Activated naive CD8-positive, alpha-beta T cell treated with anti-CD3 and anti-CD28 coated beads, Interleukin-2, amount 10 ng/mL, durations not matched to agents 7 days and 5 days (primary cell): ENCODE measurements at places on chromosomes 4 and X.

- no peak for DNase-seq
- no peak overlapping the region for H3K27ac ChIP-seq
- H3K36me3 ChIP-seq = no peaks in the 10 kb centered on the region
- no peaks in the 10 kb centered on the region for H3K27me3 ChIP-seq
- no peaks in the 10 kb centered on the region for H3K4me1 ChIP-seq
Observed at GRCh38 chr4:19580095-19580494, 671.6 kb upstream of the SLIT2 start.

- no peak for DNase-seq
- H3K36me3 ChIP-seq = peaks cover 35% of the 10 kb centered on the region
- no peak overlapping the region for H3K4me3 ChIP-seq
- no peak overlapping the region for H3K27ac ChIP-seq
- H3K4me1 ChIP-seq = peaks cover 8% of the 10 kb centered on the region
Observed at GRCh38 chrX:13620207-13620606, 32.7 kb upstream of the TCEANC start.

- peaks cover 3% of the 10 kb centered on the region for H3K4me1 ChIP-seq
- no peaks in the 10 kb centered on the region for H3K36me3 ChIP-seq
- no peak overlapping the region for H3K27ac ChIP-seq
- no peak for DNase-seq
- no peak overlapping the region for H3K4me3 ChIP-seq
Observed at GRCh38 chr4:139214039-139214534, 37.1 kb upstream of the ELF2 start.

GRCh38 chr4:88937081-88937480 is 119.9 kb downstream of the FAM13A start:
- H3K4me3 ChIP-seq = no peak overlapping the region
- peaks cover 5% of the 10 kb centered on the region for H3K27me3 ChIP-seq
- H3K4me1 ChIP-seq = peaks cover 18% of the 10 kb centered on the region
- no peak overlapping the region for H3K27ac ChIP-seq
- DNase-seq = no peak

DNA sequence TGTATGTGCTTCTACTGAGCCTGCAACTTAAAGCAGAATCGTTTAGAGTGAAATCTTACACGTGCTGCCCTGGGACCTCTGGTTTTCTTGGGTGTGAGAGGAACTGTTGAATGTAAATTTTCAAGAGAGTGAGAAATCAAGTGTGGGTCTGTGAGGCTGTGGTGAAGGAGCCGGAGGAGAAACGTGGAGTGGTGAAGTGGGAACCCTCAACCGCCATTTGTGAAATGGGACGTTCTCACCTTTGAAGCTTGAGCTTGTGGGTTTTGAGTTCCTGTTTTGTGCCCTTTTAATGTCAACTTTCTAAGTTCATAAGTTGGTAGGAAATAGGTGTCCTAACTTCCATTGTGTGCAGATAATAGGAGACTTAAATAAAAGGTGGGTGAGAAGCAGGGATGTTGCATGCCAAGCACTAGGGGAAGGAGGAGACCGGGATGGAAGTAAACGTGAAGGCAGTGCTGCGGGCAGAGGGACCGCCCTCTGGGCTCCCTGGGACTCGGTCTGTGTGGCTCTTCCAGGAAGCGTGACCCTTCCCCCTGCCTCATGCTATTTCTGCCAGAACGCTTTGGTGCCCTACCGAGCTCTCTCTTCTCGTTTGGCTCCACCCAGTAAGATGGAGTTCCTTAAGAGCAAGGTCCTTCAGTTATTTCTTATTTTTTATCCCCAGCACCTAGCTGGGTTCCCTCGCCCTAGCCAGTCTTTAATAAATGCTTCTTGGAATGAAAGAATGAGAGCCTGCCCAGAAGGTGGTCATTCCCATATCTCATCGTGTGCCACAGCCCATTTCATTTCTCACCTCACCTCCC is 56.0 kb downstream of the TMEM131L start:
- peaks cover 83% of the 10 kb centered on the region for H3K4me1 ChIP-seq
- no peaks in the 10 kb centered on the region for H3K27me3 ChIP-seq
- DNase-seq = peak; percentile 78
- H3K4me3 ChIP-seq = peak overlapping the region; percentile 72

GRCh38 chr4:118904418-118904817 is 15.8 kb downstream of the SYNPO2 start:
- no peaks in the 10 kb centered on the region for H3K36me3 ChIP-seq
- DNase-seq = no peak
- peaks cover 17% of the 10 kb centered on the region for H3K27me3 ChIP-seq
- H3K4me1 ChIP-seq = no peaks in the 10 kb centered on the region
- H3K27ac ChIP-seq = no peak overlapping the region

- no peaks in the 10 kb centered on the region for H3K27me3 ChIP-seq
- H3K4me3 ChIP-seq = no peak overlapping the region
- H3K4me1 ChIP-seq = peaks cover 4% of the 10 kb centered on the region
- H3K27ac ChIP-seq = no peak overlapping the region
- no peaks in the 10 kb centered on the region for H3K36me3 ChIP-seq
- no peak for DNase-seq
Observed at GRCh38 chrX:108090491-108091263, 665 bp downstream of the PSMD10 start.

DNA sequence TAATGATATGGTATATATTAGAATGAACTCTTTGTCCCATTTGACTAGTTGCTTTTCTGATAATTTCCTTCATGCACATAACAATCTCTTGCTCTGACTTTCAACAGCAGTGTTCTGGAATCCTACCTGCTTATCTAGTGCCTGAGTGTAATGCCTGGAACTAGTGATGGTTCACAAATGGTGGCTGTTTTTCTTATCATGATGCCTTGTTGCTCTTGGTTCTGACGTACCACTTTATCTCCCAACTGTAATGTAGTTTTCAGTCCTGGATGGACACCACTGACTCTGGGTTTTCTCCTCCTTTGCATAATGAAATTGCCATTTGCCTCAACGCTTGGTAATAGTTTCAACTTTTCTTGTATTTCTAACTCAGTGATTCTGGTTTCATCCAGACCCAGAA is 25.5 kb upstream of the LUZP4 start:
- H3K4me3 ChIP-seq = no peak overlapping the region
- no peak for DNase-seq
- H3K27me3 ChIP-seq = no peaks in the 10 kb centered on the region
- no peaks in the 10 kb centered on the region for H3K4me1 ChIP-seq

DNA sequence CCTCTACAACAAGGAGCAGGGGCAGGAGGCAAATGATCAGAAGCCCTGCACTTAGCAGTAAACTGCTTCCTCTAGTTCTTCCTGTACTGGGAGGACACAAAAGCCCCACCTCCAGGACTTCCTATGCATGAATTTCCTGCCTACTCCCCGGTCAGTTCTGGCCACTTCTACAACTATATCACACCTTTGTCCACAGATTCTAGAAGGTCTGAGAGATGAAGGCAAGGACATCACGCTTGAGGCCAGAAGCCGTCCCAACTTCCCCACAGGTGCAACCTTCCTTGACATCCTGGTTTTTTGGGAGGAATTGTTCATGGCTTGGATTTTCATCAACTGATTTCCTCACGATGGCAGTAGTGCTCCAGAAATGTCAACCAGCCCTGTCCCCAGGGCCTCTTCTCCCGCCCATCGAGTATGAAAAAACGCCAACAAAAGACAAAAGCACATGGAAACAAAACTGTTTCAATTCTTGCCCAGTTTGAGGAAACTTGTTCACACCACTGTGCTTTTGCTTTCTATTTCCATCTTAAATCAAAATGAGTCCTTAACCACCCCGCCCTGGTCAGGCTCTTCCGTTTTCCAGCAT is 206.5 kb upstream of the STK26 start:
- H3K27me3 ChIP-seq = no peaks in the 10 kb centered on the region
- no peak for DNase-seq
- peak overlapping the region; percentile 89 for H3K27ac ChIP-seq
- peaks cover 18% of the 10 kb centered on the region for H3K4me1 ChIP-seq
- H3K4me3 ChIP-seq = peak overlapping the region; percentile 80

DNA sequence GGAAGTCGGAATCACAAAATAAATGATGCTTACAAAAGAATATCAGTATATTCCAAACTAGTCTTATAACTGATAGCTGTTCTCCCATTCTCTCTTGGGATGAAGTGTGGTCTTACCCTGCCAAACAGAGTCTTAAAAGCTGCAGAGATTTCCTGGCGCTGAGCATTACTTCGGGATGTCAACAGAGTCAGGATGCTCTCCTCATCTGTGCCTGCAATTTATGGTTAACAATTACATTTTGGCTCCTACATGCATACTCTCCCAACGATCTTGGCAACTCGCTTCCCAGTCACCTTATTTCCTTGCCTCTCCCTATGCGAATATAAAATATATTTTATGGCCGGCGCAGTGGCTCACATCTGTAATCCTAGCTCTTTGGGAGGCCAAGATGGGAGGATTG is 12.2 kb downstream of the ANXA5 start:
- DNase-seq = no peak
- no peak overlapping the region for H3K27ac ChIP-seq
- H3K27me3 ChIP-seq = no peaks in the 10 kb centered on the region
- H3K36me3 ChIP-seq = peaks cover 13% of the 10 kb centered on the region
- no peaks in the 10 kb centered on the region for H3K4me1 ChIP-seq

DNA sequence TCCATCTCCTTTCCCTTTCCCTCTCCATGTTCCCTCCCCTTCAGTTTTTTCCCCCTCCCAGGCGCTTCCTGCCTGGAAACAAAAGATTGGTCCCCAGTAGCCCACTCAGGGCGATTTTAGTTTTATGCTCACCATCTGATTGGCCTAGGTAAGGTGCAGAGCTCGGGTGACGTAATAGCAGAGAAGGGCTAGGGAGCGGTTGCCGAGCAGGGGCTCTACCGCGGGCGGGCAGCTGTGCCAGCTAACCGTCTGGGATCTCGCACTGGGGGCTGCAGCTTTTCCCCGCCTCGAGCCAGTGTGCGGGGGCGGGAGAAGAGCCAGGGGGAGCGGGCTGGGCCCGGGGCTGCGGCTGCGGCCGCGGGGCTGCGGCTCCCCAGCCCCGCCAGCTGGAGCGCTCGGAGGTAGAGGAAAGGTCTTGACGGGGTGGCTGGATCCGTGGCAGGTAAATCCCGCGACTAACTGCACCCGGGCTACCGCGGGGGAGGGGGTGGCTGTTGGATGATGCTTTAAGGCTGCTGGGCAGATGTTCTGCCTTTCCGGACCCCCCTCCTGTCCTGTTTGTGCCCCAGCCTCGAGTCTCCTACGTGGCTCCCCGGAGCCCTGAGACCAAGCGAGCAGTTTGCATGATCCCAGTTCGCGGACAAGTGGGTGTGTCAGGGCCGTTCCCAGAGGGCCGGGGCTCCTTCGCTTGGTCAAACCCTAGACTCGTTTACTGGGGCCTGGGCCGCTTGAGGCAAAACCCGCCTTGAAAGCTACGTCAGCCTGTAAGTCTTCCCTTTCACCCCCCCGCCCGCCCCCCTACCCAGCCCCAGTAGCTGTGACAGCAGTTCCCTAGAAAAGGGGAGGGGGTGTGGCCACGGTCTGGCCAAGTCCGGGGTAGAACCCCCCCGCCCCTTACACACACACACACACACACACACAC is at the start of gene PAK3:
TSS of gene PAK3 (plus strand) at position 218 of the 922 bp plus-strand sequence. CDS start 26,913 bp downstream, outside the sequence.
- peak; percentile 28 for DNase-seq
- no peaks in the 10 kb centered on the region for H3K36me3 ChIP-seq
- H3K27ac ChIP-seq = no peak within 1 kb of the TSS
- peaks cover 9% of the 10 kb centered on the region for H3K4me1 ChIP-seq
- peak within 1 kb of the TSS; percentile 81 for H3K4me3 ChIP-seq

GRCh38 chr4:145387079-145387478 is 94.6 kb upstream of the SMAD1 start:
- H3K27ac ChIP-seq = no peak overlapping the region
- no peak overlapping the region for H3K4me3 ChIP-seq
- no peaks in the 10 kb centered on the region for H3K36me3 ChIP-seq
- DNase-seq = no peak
- peaks cover 9% of the 10 kb centered on the region for H3K27me3 ChIP-seq

- no peak overlapping the region for H3K4me3 ChIP-seq
- H3K27ac ChIP-seq = no peak overlapping the region
- DNase-seq = no peak
- H3K36me3 ChIP-seq = no peaks in the 10 kb centered on the region
- H3K27me3 ChIP-seq = no peaks in the 10 kb centered on the region
Observed at GRCh38 chrX:134024686-134025377, 39.4 kb upstream of the GPC3 start.

DNA sequence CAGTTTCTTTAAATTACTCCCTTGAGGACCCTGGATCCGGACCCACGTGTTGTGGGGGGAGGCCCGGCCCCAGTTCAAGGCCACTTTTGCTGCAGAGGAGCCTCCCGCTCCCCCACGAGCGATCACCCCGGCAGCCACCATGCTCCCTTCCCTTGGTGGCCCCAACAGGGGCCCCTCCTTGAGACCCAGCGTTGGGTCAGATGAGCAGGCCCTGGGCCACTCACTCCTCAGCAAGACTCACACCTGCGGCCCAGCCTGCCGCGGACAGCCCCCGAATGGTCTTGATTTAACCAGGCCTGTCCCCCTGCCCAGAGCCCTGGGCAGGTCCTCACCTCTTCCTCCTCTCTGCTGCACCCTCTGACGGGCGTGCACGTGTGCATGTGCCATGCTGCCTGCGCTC is 4.3 kb downstream of the CPLX1 start:
- H3K36me3 ChIP-seq = no peaks in the 10 kb centered on the region
- H3K27me3 ChIP-seq = peaks cover 30% of the 10 kb centered on the region
- peaks cover 2% of the 10 kb centered on the region for H3K4me1 ChIP-seq
- no peak overlapping the region for H3K4me3 ChIP-seq
- no peak overlapping the region for H3K27ac ChIP-seq

DNA sequence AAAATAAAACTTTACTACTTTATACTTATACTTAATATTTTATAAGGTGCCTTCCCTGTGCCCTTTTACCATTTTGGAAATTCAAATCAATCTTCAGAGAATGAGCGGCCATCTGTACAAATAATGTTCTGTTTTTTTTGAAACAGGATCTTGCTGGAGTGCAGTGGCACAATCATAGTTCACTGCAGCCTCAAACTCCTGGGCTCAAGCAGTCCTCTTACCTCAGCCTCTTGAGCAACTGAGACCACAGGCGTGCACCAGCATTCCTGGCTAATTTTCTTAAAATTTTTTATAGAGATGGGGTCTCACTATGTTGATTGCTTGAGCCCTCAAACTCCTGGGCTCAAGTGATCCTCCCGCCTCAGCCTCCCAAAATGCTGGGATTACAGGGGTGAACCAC is 53.5 kb downstream of the FAM114A1 start:
- H3K27me3 ChIP-seq = no peaks in the 10 kb centered on the region
- H3K27ac ChIP-seq = no peak overlapping the region
- peaks cover 5% of the 10 kb centered on the region for H3K4me1 ChIP-seq
- H3K4me3 ChIP-seq = no peak overlapping the region

DNA sequence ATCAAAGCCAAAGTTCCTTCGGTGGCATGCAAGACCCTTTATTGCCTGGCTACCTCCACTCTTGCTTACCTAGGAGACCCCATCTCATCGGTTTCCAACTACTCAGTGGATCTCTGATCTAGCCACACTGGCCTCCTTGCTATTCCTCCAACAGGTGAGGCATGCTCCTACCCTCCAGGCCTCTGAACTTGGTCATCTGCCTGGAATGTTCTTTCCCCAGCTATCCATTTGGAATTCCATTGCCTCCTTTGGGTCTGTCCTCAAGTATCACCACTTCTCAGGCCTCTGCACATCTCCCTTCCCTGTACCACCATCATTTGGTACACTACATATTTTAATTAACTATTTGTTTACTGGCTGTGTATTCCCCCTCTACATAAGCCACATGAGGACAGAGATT is 11.2 kb downstream of the LGI2 start:
- no peak overlapping the region for H3K27ac ChIP-seq
- no peak overlapping the region for H3K4me3 ChIP-seq
- H3K36me3 ChIP-seq = no peaks in the 10 kb centered on the region
- DNase-seq = no peak
